ENCODE measurements at places on chromosomes 11 and 22. TPM values are rescaled to one million over a fixed set of nuclear protein-coding genes. Genes with fewer than 3 reads are reported as not detected.

GRCh38 chr11:88359541-88359940 is 22.0 kb upstream of the CTSC start:
- DNase-seq, result no peak

DNA sequence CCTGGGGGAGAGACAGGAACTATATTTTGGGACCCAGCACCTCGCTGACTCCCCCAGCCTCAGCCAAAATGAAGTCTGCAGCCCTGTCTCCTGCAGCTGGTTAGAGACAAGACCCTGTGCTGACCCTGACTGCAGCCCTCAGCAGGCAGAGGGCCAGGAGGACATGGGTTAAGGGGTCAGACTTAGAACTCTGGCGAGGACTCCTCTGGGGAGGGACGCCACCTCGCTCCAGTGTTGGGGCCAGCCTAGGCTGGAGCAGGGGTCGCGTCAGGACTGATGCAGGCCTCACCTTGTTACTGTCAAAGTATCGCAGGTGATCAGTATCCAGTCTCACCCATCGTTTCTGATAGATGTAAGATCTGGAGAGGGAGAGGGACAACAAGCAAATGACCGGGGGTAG is 36.9 kb upstream of the PDE2A start:
- no peak for DNase-seq

DNA sequence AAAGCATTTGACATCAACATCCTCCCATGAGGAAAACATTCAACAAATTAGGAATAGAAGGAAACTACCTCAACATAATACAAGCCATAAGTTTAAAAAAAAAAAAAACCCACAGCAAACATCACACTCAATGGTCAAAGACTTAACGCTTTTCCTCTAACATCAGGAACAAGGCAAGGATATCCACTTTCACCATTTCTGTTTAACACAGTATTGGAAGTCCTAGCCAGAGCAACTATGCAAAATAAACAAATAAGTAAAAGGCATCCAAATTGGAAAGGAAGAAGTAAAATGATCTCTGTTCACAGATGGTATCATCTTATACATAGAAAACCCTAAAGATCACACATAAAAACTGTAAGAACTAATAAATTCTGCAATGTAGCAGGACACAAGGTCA is 13.1 kb downstream of the FXYD6 start:
- no peak for DNase-seq

DNA sequence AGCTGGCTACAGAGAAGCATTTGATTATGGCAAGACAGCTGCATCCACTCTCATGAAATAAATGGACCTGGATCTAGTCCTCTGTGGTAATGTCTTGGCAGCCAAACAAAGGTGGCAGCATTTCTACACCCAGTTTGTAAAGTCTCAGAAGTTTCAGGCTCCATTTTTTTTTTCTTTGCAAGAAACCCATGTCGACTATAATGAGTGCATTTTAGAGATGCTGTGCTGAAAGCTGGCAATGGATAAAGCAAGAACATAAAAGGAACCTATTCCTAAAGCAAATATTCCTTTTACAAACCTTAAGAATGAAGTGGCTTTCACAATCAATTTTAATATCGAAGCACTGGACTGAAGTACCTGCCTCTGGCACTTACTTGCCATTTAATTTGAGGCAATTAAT is 33.5 kb downstream of the THAP12 start:
- DNase-seq, result no peak

- DNase-seq, result no peak
Measured at GRCh38 chr11:63246045-63246444, 2.6 kb upstream of the SLC22A25 start.

DNA sequence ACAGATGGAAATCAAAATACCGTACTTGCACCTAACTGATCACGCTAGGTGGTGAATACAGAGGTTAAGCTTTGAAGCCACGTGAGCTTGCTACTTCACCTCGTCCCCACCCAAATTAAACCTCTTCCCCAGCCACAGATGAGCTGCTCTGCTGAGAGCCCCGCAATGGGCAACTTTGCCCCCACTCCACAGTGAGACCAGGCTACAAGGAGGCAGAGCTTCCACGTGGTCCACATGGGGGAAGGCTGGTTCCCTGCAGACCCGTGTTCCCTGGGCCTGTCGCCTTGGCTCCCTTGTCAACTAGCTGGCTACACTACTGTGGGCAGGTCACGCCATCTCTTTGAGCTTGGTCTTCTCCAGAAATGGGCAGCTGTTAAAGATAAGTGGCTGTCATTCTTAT is 10.9 kb downstream of the CD5 start:
- DNase-seq, result no peak

- DNase-seq, result peak; percentile 16
Measured at GRCh38 chr11:71542879-71543777, 5.1 kb upstream of the KRTAP5-9 start.

DNA sequence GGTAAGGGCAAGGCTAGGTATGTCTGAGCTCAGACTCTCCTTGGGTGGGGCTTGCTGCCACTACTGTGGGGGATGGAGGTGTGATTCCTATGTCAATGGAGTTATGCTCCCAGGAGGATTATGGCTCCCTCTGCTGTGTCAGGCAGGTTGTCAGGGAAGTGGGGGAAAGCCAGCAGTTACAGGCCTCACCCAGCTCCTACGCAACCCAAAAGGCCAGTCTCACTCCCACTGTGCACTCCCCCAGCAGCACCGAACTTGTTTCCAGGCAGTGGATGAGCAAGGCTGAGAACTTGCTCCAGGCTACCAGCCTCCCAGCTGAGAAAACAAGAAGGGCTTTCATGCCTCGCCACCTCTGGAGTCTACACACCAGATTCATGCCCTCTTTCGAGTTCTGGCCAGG is 18.2 kb downstream of the C11orf91 start:
- DNase-seq, result no peak

DNA sequence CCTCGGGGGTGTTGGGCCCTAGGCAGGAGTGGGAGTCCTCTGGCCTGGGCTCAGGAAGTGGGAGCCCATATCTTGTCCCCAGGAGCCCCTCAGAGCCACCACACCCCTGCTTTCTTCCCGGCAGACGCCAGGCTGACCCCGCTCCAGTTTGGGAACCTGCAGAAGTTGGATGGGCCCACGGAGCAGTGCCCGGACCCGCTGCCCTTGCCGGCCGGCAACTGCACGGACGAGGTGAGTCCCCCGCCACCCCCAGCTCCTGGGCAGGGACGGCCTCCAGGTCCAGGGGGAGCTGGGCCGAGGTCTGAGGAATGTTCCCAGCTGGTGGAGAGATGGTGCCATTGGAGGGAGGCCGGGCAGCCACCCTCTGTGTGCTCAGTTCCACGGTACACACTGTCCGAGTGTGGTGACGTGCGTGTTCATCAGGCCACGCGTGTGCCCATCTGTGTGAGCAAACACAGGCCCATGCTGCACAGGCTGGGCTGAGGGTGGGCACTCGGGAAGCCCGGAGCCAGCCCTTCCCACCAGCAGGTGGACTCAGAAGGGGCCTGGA is 4.8 kb downstream of the MUC5B start:
- no peak for DNase-seq

P2RX6 gene
- total RNA-seq, result 0.29 TPM

- no peak for DNase-seq
Measured at GRCh38 chr22:49994361-49995040, 18.1 kb downstream of the IL17REL start.

- no peak for DNase-seq
Measured at GRCh38 chr22:16831257-16831656, 6.0 kb upstream of the XKR3 start.

DNA sequence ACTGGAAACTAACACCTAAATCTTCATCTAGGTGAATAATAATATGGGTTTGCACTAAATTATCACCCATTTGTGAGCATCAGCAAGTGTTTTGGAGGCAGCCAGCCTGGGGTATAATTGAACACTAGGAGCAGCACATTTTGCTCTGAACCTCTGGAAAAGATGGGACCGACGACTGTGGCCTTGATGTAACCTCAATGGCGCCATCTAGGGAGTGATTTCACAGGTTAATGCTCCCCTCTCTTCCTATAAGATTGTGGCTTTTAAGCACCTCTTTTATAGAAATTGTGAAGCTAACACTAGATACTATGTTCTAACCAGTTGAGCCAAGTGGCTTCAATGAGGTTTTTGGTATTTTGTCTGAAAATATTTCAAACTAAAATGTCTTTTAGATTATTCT is 203.7 kb downstream of the NELL1 start:
- no peak for DNase-seq

- DNase-seq, result no peak
Measured at GRCh38 chr22:40626851-40627250, 9.7 kb downstream of the MRTFA start.

GRCh38 chr22:46750863-46751443 is 11.5 kb upstream of the TBC1D22A start:
- no peak for DNase-seq

ISX gene
- not detected for total RNA-seq

Data from activated T-cell treated with anti-CD3 and anti-CD28 coated beads, Interleukin-2, amount 50 U/mL, for 72 hours (primary cell).